ENCODE measurements at places on chromosomes 1 and 21. TPM values are rescaled to one million over a fixed set of nuclear protein-coding genes. Genes with fewer than 3 reads are reported as not detected.

- H3K4me1 ChIP-seq = no peaks in the 10 kb centered on the region
- H3K4me3 ChIP-seq = no peak overlapping the region
- H3K27ac ChIP-seq = no peak overlapping the region
- DNase-seq = no peak
- H3K36me3 ChIP-seq = no peaks in the 10 kb centered on the region
Measured at GRCh38 chr1:75085931-75086330, 48.3 kb upstream of the LHX8 start.

DNA sequence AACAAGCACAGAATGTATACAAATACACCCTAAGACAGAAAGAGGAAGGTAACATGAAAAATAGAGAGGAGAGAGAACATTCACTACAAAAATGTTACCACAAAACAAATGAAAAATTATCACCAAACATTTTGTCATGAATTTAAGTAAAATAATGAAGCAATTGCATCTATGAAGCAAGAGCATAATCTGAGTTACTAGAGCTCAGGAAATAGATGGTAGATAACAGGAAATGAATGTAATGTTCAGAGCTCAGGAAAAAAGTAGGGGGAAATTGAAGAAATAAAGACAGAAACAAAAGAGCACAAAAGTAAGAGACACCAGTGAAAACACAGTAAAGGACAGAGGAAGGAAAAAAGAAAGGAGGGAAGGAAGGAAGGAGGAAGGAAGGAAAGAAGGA lies 19.4 kb downstream of the SEC16B start:
- no peak overlapping the region for H3K4me3 ChIP-seq
- peak; percentile 55 for DNase-seq
- no peaks in the 10 kb centered on the region for H3K27me3 ChIP-seq

GRCh38 chr1:119449971-119450370 lies 35.0 kb downstream of the HSD3B2 start:
- no peaks in the 10 kb centered on the region for H3K36me3 ChIP-seq
- no peaks in the 10 kb centered on the region for H3K27me3 ChIP-seq
- H3K4me3 ChIP-seq = no peak overlapping the region
- no peak overlapping the region for H3K27ac ChIP-seq

- no peaks in the 10 kb centered on the region for H3K36me3 ChIP-seq
- no peaks in the 10 kb centered on the region for H3K4me1 ChIP-seq
- DNase-seq = no peak
- no peak overlapping the region for H3K27ac ChIP-seq
- no peak overlapping the region for H3K4me3 ChIP-seq
Measured at GRCh38 chr1:201937624-201938213, 8.6 kb downstream of the LMOD1 start.

- peak; percentile 35 for DNase-seq
- no peaks in the 10 kb centered on the region for H3K36me3 ChIP-seq
- H3K4me1 ChIP-seq = no peaks in the 10 kb centered on the region
- H3K27me3 ChIP-seq = no peaks in the 10 kb centered on the region
- no peak overlapping the region for H3K27ac ChIP-seq
- no peak overlapping the region for H3K4me3 ChIP-seq
Measured at GRCh38 chr21:42381347-42381984, 14.4 kb downstream of the TMPRSS3 start.

- H3K4me3 ChIP-seq = peak overlapping the region; percentile 9
- H3K4me1 ChIP-seq = peaks cover 7% of the 10 kb centered on the region
- H3K27me3 ChIP-seq = no peaks in the 10 kb centered on the region
- H3K27ac ChIP-seq = no peak overlapping the region
- no peaks in the 10 kb centered on the region for H3K36me3 ChIP-seq
Measured at GRCh38 chr1:115280064-115280463, 58.0 kb downstream of the NGF start.

DNA sequence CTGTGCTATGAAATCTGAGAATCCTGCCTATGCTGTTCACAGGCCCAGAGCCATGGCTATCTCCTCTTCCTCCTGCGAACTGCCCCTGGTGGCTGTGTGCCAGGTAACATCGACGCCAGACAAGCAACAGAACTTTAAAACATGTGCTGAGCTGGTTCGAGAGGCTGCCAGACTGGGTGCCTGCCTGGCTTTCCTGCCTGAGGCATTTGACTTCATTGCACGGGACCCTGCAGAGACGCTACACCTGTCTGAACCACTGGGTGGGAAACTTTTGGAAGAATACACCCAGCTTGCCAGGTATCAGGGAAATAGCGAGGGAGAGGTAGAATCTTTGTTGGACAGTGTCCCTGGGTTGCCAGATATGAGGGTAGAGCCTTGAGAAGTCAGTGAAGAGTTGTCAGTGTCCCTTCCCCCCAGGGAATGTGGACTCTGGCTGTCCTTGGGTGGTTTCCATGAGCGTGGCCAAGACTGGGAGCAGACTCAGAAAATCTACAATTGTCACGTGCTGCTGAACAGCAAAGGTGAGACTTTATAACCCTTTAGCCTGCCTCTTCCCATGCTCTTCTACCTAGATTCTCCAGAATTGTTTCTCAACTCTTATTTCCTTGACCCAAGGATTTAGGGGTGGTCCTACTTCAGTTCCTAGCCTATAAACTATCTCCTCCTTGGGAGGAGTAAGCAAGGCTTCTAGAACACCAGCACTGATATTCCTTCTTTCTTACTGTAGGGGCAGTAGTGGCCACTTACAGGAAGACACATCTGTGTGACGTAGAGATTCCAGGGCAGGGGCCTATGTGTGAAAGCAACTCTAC lies 1.4 kb downstream of the NIT1 start:
- peak overlapping the region; percentile 93 for H3K27ac ChIP-seq
- H3K27me3 ChIP-seq = no peaks in the 10 kb centered on the region
- peaks cover 12% of the 10 kb centered on the region for H3K4me1 ChIP-seq
- peak; percentile 72 for DNase-seq
- H3K36me3 ChIP-seq = peaks cover 46% of the 10 kb centered on the region

DNA sequence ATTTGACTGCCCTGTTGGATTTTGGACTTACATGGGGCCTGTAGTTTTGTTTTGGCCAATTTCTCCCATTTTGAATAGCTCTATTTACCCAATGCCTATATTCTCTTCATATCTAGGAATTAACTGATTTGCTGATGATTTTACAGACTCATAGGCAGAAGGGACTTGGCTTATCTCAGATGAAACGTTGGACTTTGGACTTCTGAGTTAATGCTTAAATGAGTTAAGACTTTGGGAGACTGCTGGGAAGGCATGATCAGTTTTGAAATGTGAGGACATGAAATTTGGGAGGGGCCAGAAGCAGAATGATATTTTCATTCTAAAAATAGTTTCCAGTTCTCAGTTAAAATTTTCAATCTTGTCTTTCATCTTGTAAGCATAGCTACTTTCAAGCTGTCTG lies 222.3 kb downstream of the COP1 start:
- no peak overlapping the region for H3K27ac ChIP-seq
- no peak for DNase-seq
- no peaks in the 10 kb centered on the region for H3K27me3 ChIP-seq
- peaks cover 35% of the 10 kb centered on the region for H3K36me3 ChIP-seq
- H3K4me3 ChIP-seq = no peak overlapping the region

DNA sequence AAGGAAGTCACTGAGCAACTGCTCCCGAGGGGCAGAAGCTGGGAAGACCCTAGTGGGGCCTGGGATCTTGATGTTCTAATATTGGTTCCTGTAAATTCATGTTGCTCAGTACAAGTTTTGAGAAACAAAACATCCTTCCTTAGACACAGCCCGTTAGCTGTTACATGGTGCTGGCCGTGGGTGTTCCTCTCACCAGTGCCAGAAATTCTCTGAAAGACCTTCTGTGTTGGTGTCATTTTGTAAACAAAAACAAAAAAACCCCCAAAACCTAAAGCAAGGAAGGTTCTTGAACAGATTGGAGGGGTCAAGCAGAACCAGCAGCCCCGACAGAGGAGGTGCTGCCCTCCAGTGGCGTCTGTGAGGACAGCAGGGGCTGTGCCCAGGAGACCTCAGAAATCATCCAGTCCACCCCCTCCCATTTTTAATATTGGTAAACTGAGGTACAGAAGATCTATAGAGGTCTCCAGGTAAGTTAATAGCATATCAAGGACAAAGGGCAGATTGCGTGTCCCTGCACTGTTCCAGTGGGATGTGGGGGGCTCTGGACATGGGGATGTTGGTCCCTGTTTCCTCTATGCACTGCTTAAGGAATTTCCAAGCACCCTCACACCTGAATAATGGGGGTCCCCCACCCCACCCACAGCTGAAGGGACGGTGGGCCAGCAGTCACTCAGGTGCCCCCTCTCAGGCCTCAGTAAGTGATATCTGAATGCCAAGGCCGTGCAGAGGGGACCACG lies 38.2 kb downstream of the SLC2A7 start:
- H3K27ac ChIP-seq = no peak overlapping the region
- DNase-seq = peak; percentile 56
- no peaks in the 10 kb centered on the region for H3K36me3 ChIP-seq
- H3K27me3 ChIP-seq = no peaks in the 10 kb centered on the region
- no peaks in the 10 kb centered on the region for H3K4me1 ChIP-seq

- peak overlapping the region; percentile 72 for H3K27ac ChIP-seq
- no peaks in the 10 kb centered on the region for H3K36me3 ChIP-seq
- peaks cover 6% of the 10 kb centered on the region for H3K4me1 ChIP-seq
Measured at GRCh38 chr1:179080866-179081686, 794 bp upstream of the TOR3A start.

- no peak for DNase-seq
- no peaks in the 10 kb centered on the region for H3K36me3 ChIP-seq
- H3K27ac ChIP-seq = no peak overlapping the region
- peaks cover 43% of the 10 kb centered on the region for H3K27me3 ChIP-seq
- H3K4me3 ChIP-seq = no peak overlapping the region
- no peaks in the 10 kb centered on the region for H3K4me1 ChIP-seq
Measured at GRCh38 chr1:47031059-47031458, 7.6 kb downstream of the CYP4X1 start.

DNA sequence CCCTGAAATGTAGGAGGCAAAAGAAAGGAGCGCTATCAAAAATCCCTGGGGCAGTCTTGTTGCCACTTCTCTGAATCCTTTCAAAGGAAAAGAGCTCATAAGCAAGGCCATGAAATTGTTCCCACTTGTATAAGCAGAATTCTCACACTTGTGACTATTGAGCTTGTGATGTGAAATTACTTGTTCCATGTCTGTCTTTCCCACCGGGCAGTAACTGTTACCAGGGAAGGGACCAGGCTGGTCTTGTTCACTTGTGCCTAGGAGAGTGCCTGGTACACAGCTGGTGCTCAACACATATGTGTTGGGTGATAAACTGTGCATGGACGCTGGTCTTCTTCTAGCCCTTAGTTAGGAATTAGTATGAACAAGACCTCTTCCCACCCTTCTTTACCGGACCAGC lies 150.6 kb downstream of the CDC7 start:
- no peaks in the 10 kb centered on the region for H3K4me1 ChIP-seq
- H3K36me3 ChIP-seq = no peaks in the 10 kb centered on the region
- no peak for DNase-seq
- H3K27ac ChIP-seq = no peak overlapping the region
- no peak overlapping the region for H3K4me3 ChIP-seq

GRCh38 chr1:246784621-246785493 lies 60.6 kb downstream of the SCCPDH start:
- H3K27ac ChIP-seq = no peak overlapping the region
- no peaks in the 10 kb centered on the region for H3K36me3 ChIP-seq
- no peak overlapping the region for H3K4me3 ChIP-seq
- no peaks in the 10 kb centered on the region for H3K27me3 ChIP-seq
- H3K4me1 ChIP-seq = no peaks in the 10 kb centered on the region

DNA sequence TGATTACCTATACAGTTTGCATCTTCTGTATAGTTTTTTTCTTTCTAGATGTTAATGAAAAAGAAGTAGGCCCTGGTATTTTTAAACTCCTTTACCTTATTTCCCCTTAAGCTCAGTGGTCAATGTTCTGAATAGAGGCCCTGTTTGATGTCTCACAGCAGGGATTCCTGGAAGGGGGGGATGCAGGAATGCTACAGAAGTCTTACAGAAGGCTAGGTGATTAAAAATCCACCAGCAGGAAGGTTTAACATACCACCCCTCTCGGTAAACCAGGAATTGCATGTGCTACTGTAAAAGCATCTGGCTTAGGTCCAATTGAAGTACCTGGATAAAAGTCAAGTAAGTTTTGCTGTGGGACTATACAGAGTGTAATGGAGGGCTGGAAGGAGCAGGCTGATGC lies 78.3 kb downstream of the NOS1AP start:
- DNase-seq = no peak
- no peak overlapping the region for H3K4me3 ChIP-seq
- peaks cover 60% of the 10 kb centered on the region for H3K4me1 ChIP-seq
- no peaks in the 10 kb centered on the region for H3K27me3 ChIP-seq

DNA sequence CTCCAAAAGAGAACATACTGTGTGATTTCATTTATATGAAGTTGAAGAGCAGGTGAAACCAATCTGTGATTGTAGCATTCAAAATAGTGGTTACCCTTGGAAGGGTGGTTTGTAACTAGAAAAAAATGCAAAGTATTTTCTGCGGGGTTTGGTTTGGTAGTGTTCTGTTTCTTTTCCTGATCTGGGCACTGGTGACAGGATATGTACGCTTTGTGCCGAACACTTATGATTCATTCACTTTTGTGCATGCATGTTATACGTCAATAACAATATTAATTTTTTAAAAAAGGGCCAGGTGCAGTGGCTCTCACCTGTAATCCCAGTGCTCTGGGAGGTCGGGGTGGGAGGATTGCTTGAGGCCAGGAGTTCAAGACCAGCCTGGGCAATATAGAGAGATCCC lies 63.8 kb downstream of the CD34 start:
- DNase-seq = no peak
- H3K4me1 ChIP-seq = no peaks in the 10 kb centered on the region

- no peaks in the 10 kb centered on the region for H3K4me1 ChIP-seq
- H3K27ac ChIP-seq = peak overlapping the region; percentile 13
- no peaks in the 10 kb centered on the region for H3K36me3 ChIP-seq
- H3K27me3 ChIP-seq = no peaks in the 10 kb centered on the region
Measured at GRCh38 chr1:22749919-22750684, 39.5 kb downstream of the EPHB2 start.

The IL22RA1 gene
- 0.24 TPM for total RNA-seq

The UBQLN4 gene
- total RNA-seq = 66.6 TPM

The LHX8 gene
- not detected for total RNA-seq

The RAB7B gene
- total RNA-seq = 0.11 TPM

The CDK18 gene
- total RNA-seq = 9.2 TPM

Measured in A673 (cell line).